Activated T-helper 1 cell treated with Interleukin-2 at 50 U/mL for 16 hours (primary cell): ENCODE measurements at places on chromosomes 11 and 22.

GRCh38 chr22:22932512-22932941, 44.9 kb downstream of the IGLL5 start:
- no peak for DNase-seq

DNA sequence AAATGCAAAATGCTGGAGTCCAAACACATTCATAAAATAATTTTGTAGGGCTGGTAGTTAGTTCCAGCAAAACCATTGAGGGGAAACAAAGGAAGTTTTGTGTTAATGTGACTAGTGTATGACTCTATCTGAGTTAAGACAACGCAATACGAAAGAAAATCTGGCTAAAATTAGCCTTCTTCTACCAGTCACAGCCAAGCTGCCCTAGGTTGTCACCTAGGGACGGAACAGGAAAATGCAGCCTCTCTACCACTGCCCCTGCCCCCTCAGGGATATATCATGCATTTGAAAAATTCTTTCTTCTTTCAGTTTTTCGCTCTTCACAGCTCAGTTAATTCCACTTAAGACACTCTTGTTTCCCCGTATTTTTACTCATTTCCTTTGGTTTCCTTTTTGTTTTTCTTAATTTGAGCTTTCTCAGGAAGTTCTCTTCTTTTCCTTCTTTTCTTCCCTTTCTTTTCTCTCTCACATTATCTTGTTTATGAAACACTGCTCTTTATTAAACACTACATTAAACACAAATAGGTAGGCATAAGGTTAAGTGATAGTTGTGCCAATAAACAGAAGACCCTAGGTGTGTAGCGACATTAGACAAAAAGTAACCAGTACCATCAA, 30.6 kb downstream of the KIRREL3 start:
- DNase-seq: no peak

DNA sequence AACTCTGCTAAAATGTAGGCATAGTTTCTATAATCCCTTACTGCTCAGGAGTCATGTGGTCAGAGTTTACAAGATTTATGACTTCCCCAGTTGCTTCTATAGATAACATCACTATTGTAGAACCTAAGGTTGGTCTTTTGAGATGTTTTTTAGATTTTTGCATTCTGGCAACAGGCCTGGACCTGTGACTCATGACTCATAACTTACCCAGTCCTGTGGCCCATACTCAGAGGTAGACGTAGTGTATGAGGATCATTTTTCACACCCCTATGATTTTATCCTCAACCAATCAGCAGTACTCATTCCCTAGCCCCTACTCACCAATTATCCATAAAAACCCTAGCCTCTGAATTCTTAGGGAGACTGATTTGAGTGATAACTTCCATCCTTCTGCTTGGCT, 384.4 kb upstream of the DDI1 start:
- DNase-seq: no peak

GRCh38 chr11:126899961-126900748, 100.4 kb downstream of the KIRREL3 start:
- no peak for DNase-seq

- DNase-seq: no peak
Measured at GRCh38 chr11:60265373-60266214, 14.9 kb upstream of the MS4A4A start.

- DNase-seq: no peak
Measured at GRCh38 chr22:43129426-43130425, 13.5 kb downstream of the MCAT start.

GRCh38 chr11:43738600-43739409, 58.3 kb downstream of the HSD17B12 start:
- no peak for DNase-seq

- DNase-seq: no peak
Measured at GRCh38 chr11:118142809-118143208, 9.8 kb downstream of the SCN4B start.
